ENCODE measurements at places on chromosomes 6 and 20.

GRCh38 chr6:16391451-16391912 lies 153.1 kb downstream of the GMPR start:
- DNase-seq: no peak

DNA sequence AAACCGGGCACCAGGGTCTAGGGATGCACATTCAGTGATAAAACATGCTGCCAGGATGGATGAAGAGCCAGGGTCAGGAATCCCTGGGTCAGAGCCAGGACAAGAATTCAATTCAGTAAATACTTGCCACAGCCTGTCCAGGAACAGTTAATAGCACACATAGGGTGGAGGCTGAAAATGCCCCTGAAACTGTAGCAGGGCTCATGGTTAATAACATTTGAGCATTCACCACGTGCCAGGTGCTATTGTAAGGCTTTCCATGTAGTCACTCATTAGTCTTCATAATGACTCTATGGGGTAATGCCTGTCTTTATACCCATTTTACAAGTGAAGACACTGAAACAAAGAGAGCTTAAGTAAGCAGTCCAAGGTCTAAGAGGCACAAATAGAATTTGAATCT lies 296.3 kb downstream of the LRFN2 start:
- DNase-seq: no peak

- no peak for DNase-seq
Measured at GRCh38 chr6:72560721-72561593, 60.9 kb upstream of the KCNQ5 start.

GRCh38 chr6:13653296-13653695 lies 38.2 kb downstream of the NOL7 start:
- DNase-seq: no peak

Measured in activated CD4-positive, alpha-beta T cell treated with anti-CD3 and anti-CD28 coated beads, Interleukin-2, Interleukin-4, amounts not matched to agents 100 ng/mL and 50 ng/mL, durations not matched to agents 16 hours and 8 hours (primary cell).